Fibroblast of skin of left biceps (primary cell): ENCODE measurements at places on chromosomes 6 and 20.
A peak's percentile ranks its signal among the peaks of the same experiment; 100 is the strongest.

- DNase-seq, result no peak
Observed at GRCh38 chr6:107418118-107418517, 41.2 kb downstream of the PDSS2 start.

DNA sequence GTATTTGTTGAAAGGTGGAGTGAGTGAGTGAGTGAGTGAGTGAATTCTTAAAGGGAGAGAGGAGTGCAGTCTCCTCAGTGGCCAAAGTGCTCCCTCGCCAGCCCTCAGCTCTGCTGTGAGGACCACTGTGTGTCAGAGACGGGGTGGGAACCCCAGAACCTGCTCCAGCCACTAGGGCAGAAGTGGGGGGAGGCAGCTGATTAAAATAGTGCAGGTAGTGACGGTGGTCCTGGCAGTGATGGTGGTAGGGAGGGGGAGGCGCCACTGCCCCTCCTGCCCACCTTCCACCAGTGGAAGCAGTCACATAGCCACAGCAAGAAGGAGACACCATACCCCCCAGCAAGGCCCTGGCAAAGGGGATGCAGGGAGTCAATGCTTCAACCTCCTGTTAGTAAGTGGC, 133.5 kb downstream of the PHACTR3 start:
- no peak for DNase-seq

DNA sequence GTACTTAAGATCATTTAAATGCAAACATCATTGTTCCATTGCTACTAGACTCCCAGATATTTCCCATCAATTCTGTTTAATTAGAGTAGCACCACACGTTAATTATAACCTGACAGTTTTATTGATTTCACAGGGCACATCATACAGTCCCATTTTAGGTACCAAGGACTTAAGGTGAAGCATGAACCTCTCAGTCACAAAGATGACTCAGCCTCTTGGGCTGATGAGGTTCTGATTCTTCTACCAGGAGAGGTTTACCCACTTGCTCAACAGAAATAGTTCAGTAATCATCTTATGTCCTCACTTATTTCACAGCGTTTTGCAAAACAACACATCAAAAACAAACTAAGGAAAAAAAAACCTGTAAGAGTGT, 98.5 kb downstream of the HIVEP2 start:
- no peak for DNase-seq

DNA sequence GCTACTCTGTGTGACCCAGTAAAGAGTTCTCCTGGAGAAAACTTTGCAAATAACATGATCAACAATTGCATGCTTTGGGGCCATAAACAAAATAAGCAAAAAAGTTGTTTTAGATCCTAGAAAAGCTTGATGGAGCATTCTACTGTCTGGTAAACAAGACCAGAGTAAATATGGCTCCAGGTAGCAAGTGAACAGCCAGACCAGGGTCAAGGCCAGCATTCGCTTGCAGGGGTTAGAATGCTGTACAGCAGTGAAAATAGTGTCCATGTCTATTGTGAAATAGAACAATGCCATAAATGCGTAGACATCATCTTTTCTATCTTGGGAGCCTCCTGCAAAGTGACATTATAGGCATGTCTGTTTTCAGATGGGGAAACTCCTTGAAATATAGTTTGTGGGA, 216.7 kb downstream of the PLCB4 start:
- no peak for DNase-seq

DNA sequence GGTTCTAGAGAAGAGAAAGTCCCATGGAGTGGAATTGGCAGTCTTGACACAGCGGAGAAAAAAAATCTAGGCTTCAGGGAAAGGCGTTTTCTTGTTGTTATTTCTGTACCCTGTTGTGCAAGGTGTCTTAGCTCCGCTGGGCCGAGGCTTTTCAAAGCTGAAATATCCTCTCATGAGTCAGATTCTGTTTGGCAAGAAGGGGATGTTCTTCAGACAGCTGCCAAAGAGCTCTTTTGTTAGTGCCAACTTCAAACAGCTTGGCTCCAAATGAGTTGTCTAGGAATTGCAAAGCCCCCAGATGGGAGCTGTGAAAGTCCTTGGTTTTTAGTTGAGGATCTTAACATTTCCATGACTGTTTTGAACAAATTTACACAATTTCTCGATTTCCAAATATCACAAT, 45.6 kb downstream of the LRRN4 start:
- DNase-seq, result peak; percentile 39

DNA sequence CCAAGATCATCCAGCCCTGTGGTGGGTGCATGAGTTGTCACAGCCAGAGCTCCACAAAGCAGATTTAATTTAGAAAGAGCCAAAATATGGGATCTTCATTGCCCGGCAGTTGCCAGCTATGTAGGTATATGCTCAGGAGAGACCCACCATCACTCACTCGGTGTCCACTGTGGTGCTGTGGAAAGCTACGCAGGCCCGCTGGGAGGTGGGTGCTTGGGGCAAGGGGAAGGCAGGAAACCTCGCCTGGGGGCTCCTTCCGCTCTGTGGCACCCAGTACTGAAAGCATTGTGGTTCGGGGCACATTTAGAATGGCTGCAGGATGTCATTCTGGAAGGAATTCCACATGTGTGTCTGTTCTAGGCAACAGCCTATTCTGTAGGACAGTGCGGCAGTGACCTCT, 259.9 kb downstream of the TAF4 start:
- no peak for DNase-seq

- no peak for DNase-seq
Observed at GRCh38 chr6:105609375-105609991, 206.6 kb upstream of the PREP start.

GRCh38 chr20:32585586-32586127, 524 bp upstream of the NOL4L start:
- no peak for DNase-seq

DNA sequence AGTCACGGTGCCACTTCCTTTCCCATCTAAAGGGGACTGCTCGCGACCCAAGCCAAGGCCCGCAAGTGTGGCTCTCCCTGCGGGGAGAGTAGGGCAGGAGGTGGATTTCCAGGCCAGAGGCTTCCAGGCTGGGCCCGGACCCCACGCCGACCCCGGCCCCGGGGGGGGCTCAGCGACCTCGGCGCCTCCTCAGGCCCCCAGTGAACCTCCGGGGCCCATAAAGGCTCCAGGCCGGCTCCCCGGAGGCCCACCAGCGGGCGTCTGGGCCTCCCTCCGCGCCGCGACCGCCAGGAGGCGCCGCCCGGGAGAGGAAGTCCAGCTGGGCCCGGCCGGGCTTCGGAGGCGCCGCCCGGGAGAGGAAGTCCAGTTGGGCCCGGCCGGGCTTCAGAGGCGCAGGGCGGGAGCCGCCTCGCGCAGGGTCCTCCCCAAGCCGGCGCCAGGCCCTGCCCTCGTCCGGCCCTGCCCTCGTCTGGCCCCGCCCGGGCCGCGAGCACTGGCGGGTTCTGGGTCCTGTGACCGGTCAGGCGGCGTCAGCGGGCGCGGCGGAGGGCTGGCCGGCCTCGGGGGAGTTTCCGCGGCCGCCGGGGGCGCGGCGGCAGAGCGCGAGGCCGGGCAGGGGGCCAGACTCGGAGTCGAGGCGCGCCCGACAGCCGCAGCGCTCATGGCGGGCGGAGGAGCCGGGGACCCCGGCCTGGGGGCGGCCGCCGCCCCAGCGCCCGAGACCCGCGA, at the start of gene RAB32:
Gene RAB32, plus strand, starts transcription at position 623 of the 729 bp plus-strand sequence. Its CDS starts 39 bp downstream, at position 662.
- peak; percentile 71 for DNase-seq

DNA sequence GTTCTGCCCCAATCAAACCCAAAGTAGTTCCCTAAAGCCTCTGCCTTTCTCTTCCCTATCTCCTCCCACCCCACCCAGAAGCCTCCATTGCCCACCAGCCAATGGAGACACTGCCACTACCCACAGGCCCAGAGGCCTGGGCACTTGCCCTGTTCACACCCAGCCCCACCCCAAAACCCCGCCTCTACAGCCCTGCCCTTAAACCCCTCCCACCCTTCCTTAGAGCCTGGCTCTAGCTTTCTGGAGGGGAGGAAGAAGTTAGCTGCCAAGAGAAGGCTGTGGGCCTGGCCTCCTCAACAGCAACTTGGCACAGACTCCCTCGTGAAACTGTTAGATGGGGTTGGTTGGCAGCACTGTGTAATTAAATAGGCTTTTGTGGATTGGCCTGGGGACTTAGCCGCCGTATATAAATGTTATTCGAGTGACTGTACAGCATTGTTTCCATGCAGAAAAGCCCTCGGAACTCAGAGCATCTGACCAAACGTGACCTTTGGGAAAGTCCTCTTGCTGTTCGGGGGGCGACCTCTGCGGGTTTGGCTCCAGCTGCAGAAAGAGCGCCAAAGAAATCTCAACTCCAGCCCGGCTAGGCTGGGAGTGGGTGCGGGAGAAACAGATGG, 31.4 kb downstream of the COL11A2 start:
- peak; percentile 47 for DNase-seq

DNA sequence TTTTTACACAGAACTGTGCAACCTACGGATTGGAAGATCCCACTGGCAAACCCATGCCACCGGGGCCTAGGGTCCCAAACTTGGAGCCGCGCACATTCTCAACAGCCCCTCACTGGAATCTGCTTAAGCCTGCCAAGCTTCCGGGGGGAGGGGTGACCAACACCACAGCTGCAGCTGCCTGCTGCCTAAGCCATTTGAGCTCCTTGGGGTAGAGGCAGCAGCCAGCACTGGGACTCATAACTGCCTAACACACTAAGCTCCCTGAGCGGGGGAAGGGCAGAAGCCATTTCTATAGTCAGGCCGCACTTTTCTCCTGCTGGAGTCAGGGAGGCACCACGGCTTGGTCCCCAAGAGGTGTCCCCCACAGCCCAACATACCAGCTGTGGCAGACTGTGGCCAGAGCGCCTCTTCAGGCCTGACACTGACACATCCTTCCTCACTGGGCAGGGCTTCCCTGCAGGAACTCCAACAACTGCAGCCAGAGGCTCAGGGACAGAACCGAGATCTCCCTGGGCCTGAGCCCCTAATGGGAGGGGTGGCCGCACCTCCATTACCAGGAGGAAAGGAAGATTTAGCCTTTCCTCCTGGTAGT, 270.3 kb upstream of the ECI2 start:
- DNase-seq, result no peak

- DNase-seq, result no peak
Observed at GRCh38 chr6:76347539-76347938, 275.1 kb upstream of the IMPG1 start.

DNA sequence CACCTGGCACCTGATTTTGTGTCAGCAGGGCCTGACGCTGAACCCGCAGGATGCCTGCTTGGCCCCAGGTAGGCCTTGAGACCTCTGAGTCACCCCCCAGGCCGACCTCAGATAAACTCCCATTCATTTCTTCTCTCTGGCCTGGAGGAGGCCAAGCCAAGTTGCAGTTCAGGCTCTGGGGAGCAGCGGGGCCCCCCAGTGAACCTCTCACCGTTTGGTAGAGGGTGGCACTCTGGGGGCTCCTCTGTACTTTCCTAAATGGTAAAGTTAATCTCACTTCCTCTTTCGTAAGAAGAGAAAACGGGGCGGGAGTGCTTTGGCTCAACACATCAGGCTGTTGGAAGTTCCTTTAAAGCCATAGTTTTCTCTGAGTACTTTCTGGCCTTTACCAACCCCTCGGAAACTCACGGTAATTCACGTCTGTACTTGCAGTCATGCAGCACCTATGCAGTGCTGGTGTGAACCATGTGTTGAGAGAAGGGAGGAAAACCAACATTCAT, 2.8 kb downstream of the SIRPA start:
- no peak for DNase-seq

- DNase-seq, result no peak
Observed at GRCh38 chr6:143074670-143075318, 14.1 kb downstream of the AIG1 start.

GRCh38 chr6:116012471-116012949, 48.2 kb downstream of the FRK start:
- no peak for DNase-seq

- no peak for DNase-seq
Observed at GRCh38 chr6:10511477-10511876, 9.7 kb upstream of the GCNT2 start.

GRCh38 chr6:147551976-147552375, 43.5 kb downstream of the SAMD5 start:
- DNase-seq, result no peak

GRCh38 chr6:37916675-37917074, 97.1 kb downstream of the ZFAND3 start:
- no peak for DNase-seq

DNA sequence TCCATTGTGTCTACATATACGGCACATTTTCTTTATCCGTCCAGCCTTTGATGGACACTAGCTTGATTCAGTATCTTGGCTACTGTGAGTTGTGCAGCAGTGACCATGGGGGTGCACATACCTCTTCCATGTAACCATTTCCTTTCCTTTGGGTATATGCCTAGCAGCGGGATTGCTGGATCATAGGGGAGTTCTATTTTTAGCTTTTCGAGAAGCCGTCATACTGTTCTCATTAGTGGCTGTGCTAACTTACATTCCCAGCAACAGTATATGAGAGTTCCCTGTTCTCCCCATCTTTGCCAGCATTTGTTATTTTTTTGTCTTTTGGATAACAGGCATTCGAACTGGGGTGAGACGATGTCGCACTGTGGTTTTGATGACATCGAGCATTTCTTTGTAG, 395.0 kb downstream of the SMOC2 start:
- DNase-seq, result peak; percentile 23

DNA sequence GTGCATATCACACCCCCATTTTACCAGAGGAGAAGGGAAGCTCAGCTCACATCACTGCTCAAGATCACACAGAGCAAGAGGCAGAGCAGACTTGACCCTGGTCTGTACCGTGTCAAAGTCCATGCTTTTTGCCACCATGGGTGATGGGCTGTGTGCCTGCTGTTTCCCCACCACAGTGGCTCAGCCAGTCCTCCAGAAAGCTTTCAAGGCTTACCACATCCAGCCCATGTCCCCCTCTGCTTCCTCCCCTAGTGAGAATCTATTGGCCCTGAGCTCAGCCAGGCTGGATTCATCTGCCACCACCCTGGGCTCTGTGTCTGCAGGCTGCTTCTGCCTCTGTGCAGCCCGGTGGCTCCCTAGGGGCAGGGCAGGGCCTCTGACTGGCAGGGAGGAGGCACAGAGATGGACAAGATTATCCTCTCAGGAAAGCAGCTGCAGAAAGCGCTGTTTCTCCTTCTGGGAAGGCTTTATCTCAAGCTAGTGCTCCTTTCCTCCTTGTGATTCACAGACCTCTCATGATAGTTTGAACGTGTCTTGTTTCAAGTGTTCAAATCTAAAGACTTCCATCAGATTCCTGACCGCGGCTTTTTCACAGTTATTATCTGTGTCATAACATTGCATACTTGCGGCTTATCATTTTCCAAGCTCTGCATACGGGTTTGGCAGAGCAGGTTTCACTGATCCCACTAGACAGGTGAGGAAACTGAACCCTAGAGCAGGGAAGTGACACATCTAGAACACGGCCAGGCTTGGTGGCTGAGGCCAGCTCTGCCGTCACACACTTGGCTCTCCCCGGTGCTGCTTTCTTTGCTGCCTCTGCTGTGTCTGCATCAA, 37.4 kb downstream of the VEGFA start:
- DNase-seq, result no peak

GRCh38 chr6:145086197-145086596, 649.1 kb downstream of the EPM2A start:
- peak; percentile 47 for DNase-seq

- DNase-seq, result no peak
Observed at GRCh38 chr6:35401514-35401913, 50.6 kb upstream of the FANCE start.
